GF-D8 (cell line): ENCODE measurements at places on chromosomes 11 and 22.

DNA sequence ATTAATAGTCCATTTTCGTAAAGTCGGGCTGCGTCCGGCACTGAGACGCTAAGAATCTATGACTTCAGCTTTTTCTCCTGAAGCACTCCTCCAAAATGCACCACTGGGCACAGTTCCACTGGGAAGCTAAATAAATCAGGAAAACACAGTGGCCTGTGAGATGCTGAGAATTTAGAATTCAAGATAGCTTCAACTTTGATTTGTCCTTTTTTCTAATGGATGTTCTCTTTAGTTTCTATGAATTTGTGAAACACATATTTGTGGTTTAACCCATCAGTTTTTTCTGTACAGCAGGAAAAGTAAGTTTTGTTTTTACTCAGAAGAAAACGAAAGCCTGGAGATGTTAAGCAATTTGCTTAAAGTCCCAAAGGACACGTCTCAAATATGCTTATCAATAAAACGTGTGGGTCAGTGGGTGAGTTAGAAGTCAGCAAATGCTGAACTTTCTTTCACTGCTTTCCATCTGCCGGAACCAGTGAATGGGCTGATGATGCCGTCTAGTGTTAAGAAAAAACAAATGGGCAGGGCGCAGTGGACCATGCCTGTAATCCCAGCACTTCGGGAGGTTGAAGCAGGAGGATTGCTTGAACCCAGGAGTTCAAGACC is 40.7 kb upstream of the CLMP start:
- DNase-seq, result no peak

GRCh38 chr22:41923595-41924276 is 2.9 kb downstream of the TNFRSF13C start:
- DNase-seq, result no peak

DNA sequence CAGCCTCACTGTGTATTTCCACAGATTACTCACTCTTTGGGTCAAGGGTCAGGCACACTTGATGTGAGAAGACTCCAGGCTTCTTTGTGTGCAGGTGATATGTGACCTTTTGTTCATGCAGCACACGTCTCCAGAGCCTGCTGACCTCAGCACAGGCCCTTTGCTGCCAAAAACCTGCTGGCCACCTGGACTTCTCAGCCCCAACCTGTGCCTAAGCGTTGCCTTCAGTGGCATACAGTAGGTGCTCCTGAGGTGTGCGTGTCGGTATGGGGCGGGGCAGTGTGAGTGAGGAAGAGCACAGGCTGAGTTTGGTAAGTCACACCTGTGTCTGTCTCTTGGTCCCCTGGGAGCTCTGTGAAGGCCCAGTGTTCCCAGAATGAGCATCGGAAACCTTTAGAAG is 58.1 kb downstream of the WNT11 start:
- no peak for DNase-seq

GRCh38 chr22:19713245-19713644 is 1.1 kb upstream of the SEPTIN5 start:
- no peak for DNase-seq

DNA sequence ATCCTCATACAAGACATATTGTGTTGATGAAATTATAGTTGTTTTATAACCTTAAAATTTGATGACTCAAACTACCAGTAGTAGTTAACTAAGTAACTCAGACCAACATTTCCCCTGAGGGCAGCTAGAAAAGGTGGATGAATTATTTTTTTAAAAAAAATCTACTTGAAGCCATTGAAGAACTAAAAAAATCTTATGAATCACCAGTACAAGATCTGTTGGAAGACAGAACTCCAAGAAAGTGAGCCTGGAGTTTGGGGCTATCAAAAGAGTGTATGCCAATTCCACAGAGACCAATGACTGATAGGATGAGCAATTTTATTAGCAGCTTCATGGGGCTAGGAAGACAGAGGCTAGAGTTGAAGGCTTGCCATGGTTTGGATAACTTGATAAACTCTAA is 72.4 kb downstream of the CYP2R1 start:
- no peak for DNase-seq

DNA sequence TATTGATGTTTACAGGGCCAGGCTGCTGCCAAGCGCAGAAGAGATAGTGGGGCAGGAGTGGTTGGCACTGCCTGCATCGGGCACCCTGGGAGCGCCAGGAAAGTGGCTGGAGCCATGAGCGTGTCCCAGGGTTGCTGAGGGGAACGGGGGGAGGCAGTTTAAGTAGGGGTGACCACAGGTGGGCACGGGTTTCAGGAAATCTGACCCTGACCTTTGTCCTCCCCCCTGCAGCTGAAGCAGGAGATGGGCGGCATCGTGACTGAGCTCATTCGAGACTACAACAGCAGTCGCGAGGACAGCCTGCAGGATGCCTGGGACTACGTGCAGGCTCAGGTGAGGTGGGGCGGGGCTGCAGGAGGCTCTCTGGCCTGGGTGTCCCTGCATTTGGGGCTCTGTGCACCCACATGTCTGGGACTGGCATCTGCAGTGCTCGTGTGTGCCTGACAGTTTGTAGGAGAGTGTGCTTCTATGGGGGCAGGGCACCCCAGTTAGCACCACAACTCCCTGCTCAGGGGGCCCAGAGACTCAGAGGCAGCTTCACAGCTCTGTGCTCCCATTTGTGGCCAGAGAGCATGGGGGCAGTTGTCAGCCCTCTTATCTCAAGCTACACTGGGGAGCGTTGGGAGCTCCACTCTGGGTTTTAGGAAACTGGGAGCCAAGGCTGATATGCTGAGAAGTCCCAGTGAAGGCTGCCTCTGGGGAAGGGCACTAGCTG is 49.7 kb downstream of the CD82 start:
- DNase-seq, result no peak
